ENCODE measurements at places on chromosomes 5 and 9.

DNA sequence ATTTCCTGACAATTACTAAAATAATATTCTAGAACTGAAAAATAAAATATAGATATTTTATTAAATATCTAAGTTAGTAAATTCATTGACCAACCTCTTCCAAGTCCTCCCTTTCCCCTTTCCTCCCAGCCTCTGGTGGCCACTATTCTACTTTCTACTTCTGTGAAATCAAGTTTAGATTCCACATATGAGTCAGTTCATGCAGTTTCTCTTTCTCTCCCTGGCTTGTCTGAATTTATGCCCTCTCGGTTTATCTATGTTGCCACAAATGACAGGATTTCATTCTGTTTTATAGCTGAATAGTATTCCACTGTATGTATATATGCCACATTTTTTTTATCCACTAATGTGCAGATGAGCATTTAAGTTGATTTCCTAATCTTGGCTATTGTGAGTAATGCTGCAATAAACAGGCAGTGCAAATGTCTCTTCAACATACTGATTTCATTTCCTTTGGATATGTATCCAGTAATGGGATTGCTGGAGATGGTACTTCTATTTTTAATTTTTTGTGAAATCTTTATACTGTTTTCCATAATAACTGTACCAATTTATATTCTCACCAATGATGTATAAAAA lies 52.3 kb downstream of the WDR36 start:
- no peak for DNase-seq

- no peak for DNase-seq
Observed at GRCh38 chr9:117782931-117783788, 79.0 kb downstream of the TLR4 start.

DNA sequence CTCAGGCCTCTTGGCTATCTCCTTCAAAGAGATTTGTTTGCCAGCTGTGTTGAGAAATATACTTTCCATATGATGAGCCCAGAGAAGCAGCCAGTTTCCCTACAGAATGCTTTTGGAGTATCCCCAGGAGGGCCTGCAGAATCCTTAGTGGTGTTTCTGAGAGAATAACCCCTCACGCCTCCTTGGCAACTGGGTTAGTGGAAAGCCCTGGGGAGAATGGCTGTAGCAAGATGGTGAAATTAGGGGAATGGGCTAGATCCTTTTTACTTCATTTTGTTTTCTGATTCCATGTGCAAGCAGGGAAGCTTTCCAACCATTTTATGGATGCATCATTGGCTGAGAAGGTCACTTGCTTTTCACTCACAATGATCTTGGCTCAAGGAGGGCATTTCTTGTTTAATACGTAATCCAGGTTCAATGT lies 364.6 kb downstream of the DMRT2 start:
- DNase-seq, result no peak

DNA sequence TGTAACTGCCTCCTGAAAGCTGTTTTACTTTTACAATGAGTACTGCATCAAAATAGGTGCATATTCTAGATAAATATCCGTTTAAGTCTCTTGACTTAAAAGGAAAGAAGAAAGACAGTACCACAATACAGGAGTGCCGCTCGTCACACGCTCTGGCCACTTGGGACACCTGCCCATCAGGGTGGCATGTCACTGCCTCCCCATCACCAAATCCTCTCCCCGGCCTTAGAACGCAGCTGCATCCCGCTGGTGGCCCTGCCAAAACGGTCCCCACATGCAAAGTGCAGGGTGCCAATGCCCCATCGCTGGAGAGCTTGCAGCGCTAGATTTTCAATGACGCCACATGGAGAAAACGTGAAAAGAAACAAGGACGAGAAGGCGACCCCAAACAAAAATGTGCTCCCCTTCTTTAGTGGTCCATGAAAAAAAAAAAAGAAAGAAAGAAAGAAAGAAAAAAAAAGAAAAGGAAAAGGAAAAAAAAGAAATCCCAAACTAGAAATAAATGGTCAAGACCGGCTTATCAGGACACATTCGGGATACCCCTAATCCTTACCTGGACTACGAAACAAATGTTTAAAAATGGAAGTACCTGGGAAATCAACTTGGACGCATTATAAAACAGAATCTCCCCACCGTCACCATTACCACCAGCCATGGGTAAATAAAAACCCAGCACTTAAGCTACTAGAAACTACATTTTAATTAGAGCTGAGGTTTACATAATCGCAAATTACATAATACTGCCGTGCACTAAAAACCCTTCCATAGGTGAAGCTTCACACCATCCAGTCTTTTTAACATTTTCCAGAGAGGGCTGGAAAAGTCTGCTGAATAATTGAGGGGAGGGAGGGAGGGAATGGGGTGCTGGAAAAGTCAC lies 1.0 kb downstream of the ANKH start:
- peak; percentile 42 for DNase-seq

DNA sequence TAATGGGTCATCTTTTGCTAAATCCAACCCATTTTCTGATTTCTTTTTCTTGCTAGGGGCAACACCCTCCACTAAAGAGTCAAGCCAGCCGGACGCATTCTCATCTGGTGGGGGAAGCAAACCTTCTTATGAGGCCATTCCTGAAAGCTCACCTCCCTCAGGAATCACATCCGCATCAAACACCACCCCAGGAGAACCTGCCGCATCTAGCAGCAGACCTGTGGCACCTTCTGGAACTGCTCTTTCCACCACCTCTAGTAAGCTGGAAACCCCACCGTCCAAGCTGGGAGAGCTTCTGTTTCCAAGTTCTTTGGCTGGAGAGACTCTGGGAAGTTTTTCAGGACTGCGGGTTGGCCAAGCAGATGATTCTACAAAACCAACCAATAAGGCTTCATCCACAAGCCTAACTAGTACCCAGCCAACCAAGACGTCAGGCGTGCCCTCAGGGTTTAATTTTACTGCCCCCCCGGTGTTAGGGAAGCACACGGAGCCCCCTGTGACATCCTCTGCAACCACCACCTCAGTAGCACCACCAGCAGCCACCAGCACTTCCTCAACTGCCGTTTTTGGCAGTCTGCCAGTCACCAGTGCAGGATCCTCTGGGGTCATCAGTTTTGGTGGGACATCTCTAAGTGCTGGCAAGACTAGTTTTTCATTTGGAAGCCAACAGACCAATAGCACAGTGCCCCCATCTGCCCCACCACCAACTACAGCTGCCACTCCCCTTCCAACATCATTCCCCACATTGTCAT lies 72.0 kb downstream of the NUP214 start:
- DNase-seq, result no peak

DNA sequence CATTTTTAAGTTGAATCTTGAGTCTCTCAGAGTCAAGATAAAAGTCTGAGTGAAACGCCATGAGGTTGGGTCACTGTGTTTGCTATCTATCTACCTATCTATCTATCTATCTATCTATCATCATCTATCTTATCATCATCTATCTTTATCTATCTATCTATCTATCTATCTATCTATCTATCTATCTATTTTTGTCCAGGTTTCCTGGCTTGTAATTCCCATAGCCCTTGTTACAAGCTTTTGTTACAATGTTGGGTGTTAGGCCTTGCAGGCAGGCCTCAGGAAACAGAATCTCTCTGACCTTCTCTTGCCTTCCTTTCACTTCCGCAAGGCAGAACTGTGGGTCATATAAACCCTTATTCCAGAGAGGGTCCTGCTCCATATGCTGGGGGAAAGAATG lies 12.6 kb upstream of the KIAA1958 start:
- DNase-seq, result no peak

DNA sequence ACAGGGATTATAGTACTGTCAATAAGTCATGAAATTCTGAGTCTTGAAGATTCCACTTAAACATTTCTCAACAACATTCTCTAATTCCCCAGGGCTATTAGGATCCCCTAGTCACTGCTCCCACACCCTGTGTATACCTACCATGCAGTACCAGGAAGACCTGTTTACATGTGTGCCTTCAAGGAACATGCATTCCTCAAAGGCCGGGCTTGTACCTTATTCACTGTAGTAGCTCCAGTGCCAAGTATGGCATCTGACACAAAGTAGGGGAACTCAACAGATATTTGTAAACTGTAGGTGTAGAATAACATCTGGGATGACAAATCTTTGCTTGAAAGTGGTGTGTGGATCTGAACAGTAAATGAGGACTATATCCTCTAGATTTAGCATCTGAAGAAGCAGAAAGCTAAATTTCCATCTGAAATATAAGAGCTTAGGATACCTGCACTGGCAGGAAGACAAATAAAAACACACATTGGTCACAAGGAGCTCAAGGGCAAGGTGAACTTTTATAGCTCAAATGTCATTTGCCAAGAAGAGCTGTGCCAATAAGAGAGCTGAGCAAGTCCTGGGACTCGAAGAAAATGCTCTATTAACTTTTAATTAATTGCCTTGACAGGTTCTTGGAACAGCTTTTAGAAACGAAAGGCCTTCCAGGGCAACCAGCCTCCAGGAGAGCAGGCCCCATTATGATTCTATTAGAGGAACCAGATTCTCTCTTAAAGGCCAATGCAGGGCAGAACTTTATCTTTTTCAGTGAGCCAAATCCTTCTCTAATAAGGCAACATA lies 52.3 kb upstream of the MYOT start:
- DNase-seq, result no peak

DNA sequence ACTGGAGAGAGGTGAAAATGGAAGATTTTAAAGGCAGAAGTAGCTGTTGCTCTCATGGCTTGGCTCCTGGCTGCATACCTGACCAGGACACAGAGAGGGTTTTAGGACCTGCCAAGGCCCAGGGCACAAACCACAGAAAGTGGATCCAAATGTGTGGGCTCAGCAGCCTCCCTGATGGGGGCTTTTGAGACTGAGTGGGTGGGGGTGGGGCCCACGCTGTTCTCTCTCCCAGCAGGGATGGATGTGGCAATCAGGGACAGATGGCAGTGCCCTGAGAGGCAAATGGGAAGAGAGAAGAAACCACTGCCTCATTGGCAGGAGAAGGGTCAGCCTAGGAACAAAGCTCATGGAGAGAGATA lies 34.9 kb upstream of the TIFAB start:
- no peak for DNase-seq

DNA sequence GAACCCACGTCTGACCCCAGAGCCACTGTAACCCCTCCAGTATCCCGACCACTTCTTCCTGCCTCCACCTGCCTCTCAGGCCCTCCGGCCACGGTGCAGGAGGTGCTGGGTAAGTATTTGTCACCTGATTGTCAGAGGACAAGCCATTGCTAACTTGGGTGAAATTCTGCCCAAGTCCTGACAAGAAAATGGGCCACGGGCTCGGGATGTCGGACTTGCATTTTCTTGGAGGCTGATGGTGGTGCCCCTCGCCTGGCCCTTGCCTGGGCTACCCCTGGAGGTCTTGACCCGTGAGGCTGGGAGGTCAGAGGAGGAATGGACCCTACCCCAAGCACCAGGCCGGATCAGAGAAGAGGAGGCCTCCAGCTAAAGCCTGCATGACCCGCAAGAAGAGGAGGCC lies 149.7 kb upstream of the COL5A1 start:
- no peak for DNase-seq

DNA sequence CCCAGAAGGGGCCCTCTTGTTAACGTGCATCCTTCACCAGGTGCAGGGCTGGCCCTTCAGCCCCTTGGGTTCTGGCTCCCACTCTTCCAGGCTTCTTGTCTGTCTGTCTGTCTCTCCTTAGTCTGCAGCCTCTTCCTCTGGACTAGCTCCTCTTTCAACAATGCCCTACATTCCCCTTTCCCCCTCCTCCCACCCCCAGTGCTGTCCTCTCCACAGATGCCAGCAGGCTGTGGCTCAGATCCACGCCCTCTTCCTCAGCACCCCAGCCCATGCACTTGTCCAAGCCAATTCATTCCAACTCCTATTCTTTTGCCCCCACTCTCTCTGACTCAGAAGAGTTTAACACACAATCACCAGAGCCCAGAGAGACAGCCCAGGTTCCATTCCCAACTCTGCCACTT lies 45.2 kb upstream of the ALDH1B1 start:
- no peak for DNase-seq

DNA sequence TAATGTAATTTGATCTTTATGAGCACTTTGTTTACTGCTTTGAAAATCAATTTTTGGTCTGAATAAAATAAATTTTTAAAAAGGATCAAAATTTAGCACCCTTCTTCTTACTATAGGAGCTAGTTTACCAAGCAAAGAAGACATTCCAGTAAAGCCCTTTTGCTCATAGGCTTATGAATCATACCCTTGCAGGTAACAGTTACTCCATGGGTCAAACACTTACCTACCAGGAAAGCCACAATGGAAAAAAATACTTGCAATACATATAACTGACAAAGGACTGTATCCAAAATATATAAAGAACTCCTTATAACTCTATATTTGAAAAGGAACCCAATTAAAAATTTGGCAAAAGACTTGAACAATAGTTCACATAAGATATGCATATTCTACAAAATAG lies 66.6 kb downstream of the SHOC1 start:
- DNase-seq, result no peak

DNA sequence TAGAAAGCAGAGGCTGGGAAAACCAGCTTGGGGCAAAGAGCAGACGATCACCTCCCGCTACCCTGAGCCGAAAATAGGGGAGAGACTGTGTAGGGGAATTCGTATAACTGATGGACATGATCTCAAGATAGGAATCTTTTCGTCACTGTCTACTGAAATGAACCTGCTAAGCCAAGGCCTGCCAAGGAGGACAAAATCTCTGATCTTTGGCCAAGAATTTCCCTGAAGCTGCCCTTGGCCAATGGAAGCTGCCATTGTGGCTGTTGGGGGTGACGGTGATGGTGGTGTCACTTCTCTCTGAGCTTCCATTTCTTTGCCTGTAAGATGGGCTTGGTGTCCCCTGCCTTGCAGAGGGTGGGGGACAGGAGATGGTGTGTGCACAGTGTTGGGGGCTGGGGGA lies 3.3 kb upstream of the PTGES start:
- no peak for DNase-seq

- DNase-seq, result no peak
Observed at GRCh38 chr5:38816083-38817030, 29.5 kb upstream of the OSMR start.

DNA sequence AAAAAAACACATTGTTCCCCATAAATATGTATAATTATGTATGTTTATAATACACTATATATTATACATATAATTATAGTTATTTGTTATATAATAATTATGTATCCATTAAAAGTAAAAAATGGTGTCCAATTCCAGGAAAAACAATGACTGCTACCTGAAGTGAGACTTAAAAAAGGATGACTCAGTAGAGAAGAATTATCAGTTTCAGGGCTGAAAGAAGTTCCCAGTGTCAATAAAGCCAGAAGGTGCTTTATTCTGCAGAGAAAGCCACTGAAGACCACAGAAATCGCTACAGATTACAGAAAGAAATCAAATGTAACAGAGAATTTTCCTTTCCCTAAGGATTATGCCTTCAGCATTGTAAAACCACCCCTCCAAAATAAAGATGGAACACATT lies 50.9 kb downstream of the ANKRD31 start:
- DNase-seq, result no peak

Data from SHP77 treated with DMSO at 0.1 percent for 48 hours (cell line).